ENCODE measurements at places on chromosomes 2 and 18.

DNA sequence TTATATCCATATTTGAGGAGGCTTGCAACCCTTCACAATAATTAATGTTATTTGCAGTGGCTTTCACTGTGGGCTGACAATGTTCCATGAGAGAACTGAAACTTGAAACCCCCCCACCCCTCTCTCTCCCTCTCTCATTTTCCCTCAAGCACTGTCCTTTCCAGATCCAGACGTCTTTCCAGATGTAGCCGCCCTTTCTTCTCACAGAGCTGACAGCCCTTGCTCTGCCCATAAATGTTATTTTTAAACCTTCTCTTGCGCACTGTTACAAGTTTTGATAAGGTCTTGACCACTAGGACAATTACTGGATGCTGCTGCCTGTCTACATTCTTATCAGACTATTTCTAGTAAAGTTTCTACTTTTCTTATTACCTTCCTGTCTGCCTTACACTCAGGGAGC is 91.4 kb upstream of the LINC00305 start:
- DNase-seq = no peak

DNA sequence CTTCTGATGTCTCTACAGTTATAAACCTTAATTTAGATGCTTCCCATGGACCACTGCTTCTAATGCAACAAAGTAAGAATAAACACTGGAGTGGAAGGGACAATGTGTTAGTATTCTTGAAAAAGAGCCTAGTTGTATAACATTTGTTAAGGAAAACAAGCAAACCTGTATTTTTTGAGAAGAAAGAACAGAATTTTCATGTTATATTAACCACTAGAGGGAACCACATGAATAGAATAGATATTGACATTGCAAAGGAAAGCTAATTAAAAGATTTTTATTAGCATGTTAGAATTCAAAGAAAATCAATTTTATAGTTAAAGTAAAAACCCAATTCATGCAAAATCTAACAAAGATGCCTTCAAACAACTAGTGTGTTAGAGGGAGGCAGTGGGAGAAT is 151.2 kb upstream of the BARD1 start:
- DNase-seq = no peak

DNA sequence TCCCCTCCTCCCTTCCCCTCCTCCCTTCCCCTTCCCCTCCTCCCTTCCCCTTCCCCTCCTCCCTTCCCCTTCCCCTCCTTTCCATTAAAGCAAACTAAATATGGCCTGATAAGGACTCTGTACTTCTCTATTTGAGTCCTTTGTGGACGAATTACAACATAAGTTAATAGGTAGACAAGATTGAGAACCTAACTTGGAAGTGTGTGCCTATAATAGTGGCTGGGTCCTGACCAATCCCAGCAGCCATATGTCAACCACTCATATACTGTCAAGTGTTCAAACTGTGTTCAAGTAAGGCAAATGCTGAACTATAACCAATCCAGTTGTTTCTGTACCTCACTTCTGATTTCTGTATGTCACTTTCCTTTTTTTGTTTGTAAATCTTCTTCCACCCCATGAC is 97.1 kb upstream of the RBMS1 start:
- DNase-seq = no peak

GRCh38 chr2:62934517-62934916 is 116.1 kb upstream of the OTX1 start:
- no peak for DNase-seq

- DNase-seq = no peak
Measured at GRCh38 chr2:70658476-70658875, 104.8 kb upstream of the TGFA start.

- no peak for DNase-seq
Measured at GRCh38 chr2:237283131-237283928, 130.6 kb downstream of the COL6A3 start.

- no peak for DNase-seq
Measured at GRCh38 chr2:37920570-37920969, 4.5 kb upstream of the RMDN2 start.

- no peak for DNase-seq
Measured at GRCh38 chr2:16747257-16747656, 81.6 kb upstream of the CYRIA start.

GRCh38 chr18:48919547-48919946 is 31.2 kb downstream of the SMAD7 start:
- DNase-seq = no peak

DNA sequence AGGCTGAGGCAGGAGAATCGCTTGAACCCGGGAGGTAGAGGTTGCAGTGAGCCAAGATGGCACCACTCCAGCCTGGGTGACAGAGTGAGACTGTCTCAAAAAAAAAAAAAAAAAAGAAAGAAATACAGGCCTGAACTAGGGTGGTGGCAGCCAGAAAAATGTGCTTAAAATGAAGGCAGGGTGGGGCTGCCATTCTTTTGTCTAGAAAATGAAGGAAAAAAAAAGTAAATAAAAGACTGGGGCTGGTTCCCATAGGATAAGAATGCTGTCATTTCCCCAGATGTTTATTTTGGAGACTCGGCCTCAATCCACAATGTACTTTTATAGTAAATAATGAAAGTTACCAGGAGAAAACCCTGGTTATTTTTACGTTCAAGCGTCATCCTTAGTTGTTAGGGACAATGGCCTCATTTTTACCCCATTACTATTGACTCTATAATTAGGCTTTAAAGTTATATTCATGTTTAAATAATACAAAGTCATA is 58.9 kb downstream of the ATP8B1 start:
- DNase-seq = no peak

GRCh38 chr2:233185963-233186362 is 65.5 kb upstream of the ATG16L1 start:
- no peak for DNase-seq

GRCh38 chr2:12399240-12399639 is 317.5 kb upstream of the TRIB2 start:
- DNase-seq = no peak

GRCh38 chr18:6941996-6942395 is 175.6 kb downstream of the LAMA1 start:
- DNase-seq = no peak

- DNase-seq = no peak
Measured at GRCh38 chr2:74399785-74400184, 19.7 kb upstream of the DCTN1 start.

- DNase-seq = no peak
Measured at GRCh38 chr2:38153476-38154135, 77.7 kb upstream of the CYP1B1 start.

- DNase-seq = no peak
Measured at GRCh38 chr2:121294881-121295840, 10.2 kb upstream of the TFCP2L1 start.

- DNase-seq = no peak
Measured at GRCh38 chr2:95301876-95302641, 4.9 kb downstream of the KCNIP3 start.

DNA sequence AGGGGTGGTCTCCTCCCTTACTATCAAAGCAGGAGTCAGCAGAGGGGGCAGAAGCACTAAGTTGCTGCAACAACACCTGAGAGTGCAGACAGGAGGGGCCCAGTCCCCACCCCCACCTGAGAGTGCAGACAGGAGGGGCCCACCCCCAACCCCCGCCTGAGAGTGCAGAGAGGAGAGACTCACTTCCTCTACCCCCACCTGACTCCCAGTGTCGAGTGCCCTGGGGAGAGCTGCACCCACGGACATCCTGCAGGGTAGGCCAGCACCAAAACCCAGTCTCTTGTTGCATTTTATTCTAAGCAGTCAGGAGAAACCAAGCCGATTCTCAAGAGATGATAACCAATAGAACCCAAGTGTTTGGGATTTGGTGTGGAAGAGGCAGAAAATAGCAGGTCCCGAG is 78.4 kb downstream of the NAPG start:
- no peak for DNase-seq

- DNase-seq = no peak
Measured at GRCh38 chr2:124325667-124326440, 300.8 kb downstream of the CNTNAP5 start.

DNA sequence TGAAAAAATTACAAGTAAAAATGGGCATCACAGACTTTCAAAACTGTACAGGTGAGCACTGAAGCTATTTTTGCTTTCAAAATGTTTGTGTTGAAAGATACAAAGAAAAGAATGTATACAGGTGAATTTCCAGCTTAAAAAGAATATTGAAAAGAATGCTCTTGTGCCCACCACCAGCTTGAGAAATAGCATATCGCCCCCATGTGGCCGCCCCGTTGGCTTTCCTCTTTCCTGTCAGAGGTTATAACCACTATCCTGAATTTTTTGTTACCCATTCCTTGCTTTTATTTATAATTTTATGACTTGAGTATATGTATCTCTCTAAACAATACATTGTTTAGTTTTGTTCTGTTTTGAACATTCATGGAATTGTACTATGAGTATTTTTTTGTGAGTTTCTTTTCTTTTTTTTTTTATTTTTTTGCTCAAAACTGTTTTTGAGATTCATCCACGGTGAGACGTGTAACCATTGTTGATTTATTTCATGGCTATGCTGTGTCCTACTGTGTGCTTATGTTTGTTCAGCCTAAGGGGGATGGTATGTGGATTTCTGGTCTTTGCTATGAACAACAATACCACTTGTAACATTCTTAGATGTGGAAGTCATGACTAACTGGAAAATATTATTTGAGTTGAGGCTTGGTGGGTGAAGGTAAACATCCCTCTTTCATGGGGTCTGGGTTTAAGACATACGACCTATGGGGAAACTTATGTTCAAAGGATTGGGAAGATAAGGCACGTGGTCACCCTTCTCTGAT is 11.6 kb downstream of the TRPM8 start:
- DNase-seq = no peak

GRCh38 chr2:31654241-31654640 is 73.5 kb upstream of the SRD5A2 start:
- no peak for DNase-seq

DNA sequence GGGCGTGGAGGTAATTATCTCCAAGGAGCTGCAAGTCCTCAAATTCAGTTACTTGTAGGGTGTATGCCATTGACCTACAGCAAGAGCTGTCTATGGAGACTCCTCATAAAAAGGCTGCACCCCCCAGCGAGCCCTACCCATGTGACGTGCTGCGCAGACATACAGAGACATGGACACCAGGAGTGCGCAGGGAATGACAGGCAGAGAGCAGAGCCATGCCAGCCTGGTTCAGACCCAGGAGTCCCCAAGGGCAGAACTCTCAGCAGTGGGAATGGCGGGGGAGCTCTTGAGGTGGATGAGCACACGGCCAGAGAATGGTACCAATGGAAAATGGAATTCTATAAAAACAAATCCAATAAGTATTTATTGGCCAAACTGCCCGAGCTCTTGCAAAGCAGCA is 310.1 kb downstream of the MYCN start:
- no peak for DNase-seq

- DNase-seq = no peak
Measured at GRCh38 chr2:885230-886071, 65.2 kb upstream of the SNTG2 start.

All from stimulated activated CD4-positive, alpha-beta T cell treated with anti-CD3 and anti-CD28 coated beads, TNF-alpha, amount 100 ng/mL, for 4 hours (primary cell).